ENCODE measurements at places on chromosomes 12 and 14. TPM values are rescaled to one million over a fixed set of nuclear protein-coding genes. Genes with fewer than 3 reads are reported as not detected.

- peak; percentile 23 for DNase-seq
Observed at GRCh38 chr12:2641207-2641606, 153.6 kb upstream of the FKBP4 start.

GRCh38 chr14:28407031-28407825 is 359.4 kb upstream of the FOXG1 start:
- no peak for DNase-seq

- DNase-seq = no peak
Observed at GRCh38 chr12:104280717-104281458, 22.7 kb upstream of the EID3 start.

GRCh38 chr14:70665448-70666360 is 24.0 kb downstream of the TTC9 start:
- DNase-seq = peak; percentile 36

DNA sequence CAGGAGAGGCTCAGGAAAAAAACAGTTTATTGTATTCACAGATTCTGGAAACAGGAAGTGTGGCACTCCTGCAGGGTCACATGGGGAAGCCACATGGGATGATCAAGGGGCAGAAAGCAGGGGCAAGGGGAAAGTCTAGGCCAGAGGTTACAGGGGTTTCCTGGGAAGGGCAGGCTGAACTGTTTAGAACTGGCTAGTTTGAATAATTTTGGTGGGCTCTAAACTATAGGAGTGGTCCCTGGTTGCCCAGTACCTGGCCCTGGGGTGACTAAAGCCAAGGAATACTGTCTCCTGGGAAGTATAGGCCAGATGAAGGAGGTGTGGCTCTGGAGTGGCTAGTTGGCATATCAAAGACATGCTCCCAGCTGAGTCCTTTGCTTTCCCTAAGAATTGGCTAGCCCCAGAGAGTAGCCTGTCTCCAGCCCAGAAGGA is 169.2 kb downstream of the SLC41A2 start:
- DNase-seq = no peak

GRCh38 chr14:88870777-88871176 is 46.3 kb downstream of the TTC8 start:
- no peak for DNase-seq

DNA sequence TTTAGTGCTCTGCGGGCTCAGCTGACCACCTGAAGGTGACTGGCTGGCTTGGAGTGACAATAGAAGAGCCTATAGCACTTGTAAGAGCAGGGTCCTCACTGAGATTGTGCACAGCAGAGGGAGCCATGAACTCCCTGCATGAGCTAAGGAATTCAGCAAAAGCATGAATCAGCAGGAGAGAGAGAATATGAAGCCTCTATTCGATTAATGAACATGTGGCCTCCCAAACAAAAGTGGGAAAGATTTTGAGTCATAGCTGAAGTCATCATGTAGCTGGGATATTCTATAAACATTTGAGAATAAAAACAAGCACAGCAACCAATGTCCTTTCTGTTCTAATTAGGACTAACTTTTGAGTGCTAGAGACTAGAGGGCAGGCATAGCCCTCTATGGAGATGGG is 626.6 kb downstream of the DIO2 start:
- no peak for DNase-seq

- DNase-seq = no peak
Observed at GRCh38 chr12:29024117-29024516, 125.0 kb upstream of the FAR2 start.

- DNase-seq = no peak
Observed at GRCh38 chr14:39102265-39102968, 618 bp downstream of the SEC23A start.

GRCh38 chr12:52212701-52213563 is 20.1 kb upstream of the KRT7 start:
- no peak for DNase-seq

DNA sequence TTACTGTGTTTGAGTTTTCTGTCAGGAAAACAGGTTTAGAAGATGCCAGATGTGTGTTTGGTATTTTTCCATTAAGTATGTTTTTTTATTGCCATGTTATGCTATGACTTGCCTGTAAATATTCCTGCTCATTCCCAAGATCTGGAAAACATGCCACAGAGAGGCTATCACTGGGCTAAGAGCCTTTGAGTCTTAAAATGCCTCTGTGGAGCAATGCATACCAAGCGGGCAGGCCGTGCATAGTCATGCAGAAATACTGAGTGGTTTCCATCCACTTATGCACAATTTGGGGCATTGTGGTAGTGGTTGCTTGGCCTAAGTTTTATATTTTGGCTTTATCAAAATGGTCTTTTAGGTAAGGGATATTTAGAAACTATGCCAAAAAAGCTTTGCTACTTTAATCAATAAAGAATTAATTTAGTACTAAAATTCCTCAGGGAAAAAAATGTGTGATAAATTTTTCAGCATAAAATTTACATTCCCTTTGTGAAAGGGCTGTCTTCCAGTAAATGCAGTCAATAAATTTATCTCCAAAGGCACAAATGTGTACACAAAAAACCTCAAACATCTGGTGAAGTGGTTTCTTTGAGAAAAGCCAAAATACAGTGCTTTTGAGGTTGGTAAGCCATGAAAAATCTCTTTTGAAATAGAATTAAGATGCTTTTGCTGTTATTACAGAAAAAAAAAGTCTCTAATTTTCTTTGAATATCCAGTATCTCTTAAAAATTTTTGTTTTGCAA is 341.3 kb upstream of the FBXO33 start:
- no peak for DNase-seq

- peak; percentile 90 for DNase-seq
Observed at GRCh38 chr12:11500188-11500860, 105.0 kb upstream of the PRB2 start.

GRCh38 chr14:71753126-71753830 is 179.0 kb upstream of the RGS6 start:
- DNase-seq = peak; percentile 81

DNA sequence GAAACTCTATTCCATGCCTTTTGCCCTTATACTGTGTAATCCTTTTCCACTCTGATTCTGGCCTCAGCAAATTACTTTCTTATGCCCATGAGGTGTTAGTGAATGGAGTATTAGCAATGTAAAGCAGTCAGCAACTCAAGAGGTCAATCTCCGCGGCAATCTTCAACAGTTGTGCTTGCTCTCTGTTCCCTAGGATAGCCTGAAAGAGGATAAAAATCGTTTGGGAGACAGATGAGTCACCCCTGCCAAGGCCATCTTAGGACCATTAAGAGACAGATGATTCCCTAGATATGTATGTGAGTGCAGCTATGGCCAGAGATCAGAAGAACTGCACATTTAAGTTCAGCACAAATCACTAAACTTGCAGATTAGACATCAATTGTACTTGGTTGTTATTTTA is 1145.8 kb downstream of the GALC start:
- no peak for DNase-seq

DNA sequence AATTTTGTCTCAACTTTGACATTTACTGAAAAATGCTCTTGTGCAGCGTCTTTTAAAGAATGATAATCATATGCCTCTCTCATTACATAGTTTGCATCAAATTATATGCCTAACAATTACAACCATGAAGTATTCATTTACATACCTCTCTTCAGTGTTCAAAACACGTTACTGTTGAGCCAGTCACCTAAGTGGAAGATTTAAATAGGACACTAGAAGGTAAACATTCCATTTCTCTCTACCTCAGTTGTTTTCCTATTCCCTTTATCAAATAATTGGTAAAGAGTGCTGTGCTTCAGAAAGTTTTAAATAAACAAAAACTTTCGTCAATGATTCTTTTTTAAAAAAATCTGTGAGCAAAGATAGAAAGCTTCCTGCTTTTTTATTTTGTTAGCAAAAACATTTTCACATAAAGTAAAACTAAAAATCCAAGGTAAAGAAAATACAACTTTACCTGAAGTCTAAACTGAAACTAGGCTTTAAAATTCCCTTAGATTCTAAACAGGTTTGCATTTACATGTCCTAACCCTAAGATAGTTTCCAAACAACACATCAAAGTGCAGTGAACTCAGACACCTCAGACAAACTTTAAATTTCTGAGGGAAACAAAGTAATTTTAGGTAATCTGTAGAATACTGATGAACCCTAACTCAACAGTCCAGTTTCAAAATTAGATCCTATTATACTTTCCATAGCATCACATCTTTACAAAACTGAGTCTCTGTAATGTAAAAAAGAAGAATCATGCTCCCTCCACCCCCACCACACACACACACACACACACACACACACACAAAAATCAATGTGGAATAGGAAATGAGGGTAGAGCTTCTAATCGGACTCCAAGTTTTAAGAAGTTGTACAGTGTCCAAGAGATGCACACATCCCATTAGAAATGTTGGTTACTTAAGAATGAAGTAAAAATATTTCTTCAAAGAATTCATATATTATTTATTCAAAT is 46.2 kb downstream of the PAWR start:
- no peak for DNase-seq

DNA sequence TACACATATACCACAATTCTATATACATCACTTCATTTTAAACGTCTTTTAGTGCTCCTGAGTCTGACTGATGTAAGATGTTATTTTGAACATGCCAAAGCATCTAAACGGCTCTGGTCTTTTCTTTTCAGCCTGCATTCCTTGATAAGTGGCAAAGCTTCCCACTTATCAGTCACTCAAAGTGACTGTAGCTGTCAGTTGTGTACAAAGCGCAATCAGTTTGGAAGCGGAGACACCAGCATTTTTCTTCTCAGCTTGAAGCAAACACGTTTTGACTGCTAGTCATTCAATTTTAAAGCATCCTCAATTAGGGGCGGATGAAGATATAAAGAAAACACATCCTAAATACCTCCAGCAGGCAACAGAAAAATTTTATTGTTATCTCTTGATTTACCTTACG is 226.8 kb downstream of the SOX5 start:
- no peak for DNase-seq

DNA sequence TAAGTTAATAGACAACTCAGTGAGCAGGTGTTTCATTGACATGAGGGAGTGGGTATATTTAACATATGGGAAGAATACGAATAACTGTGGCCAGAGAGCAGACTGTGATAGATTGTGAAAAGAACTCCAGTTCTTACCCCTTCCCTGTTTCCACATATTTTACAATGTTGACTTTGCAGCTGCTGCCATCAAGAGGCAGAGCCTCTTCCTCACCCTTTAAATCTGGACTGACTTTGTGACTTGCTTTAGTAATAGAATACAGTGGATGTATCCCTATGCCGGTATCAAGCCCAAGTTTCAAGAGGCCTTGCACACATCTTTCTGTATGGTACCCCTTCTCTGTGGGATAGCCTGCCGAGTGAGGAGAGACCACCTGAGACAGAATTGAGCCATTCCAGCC is 356.7 kb downstream of the ETNK1 start:
- DNase-seq = no peak

- DNase-seq = no peak
Observed at GRCh38 chr14:32941668-32942065, 3.0 kb downstream of the NPAS3 start.

- peak; percentile 38 for DNase-seq
Observed at GRCh38 chr14:90402016-90402415, 5.2 kb downstream of the CALM1 start.

- no peak for DNase-seq
Observed at GRCh38 chr14:80425686-80426085, 214.4 kb upstream of the DIO2 start.

GRCh38 chr12:131133994-131134393 is 180.3 kb downstream of the ADGRD1 start:
- no peak for DNase-seq

Gene CLEC2D
- 184 TPM for total RNA-seq

Gene KERA
- not detected for total RNA-seq

Gene MAP1LC3B2
- total RNA-seq = 1.5 TPM

Gene PROX2
- total RNA-seq = 0.41 TPM

Gene CFL2
- 4.5 TPM for total RNA-seq

Gene KCNH3
- total RNA-seq = 0.57 TPM

Gene TRIM9
- total RNA-seq = 1.1 TPM

Gene WNT5B
- not detected for total RNA-seq

Gene ATN1
- total RNA-seq = 20.1 TPM

Gene OVCH1
- total RNA-seq = not detected

Gene RHEBL1
- 15.2 TPM for total RNA-seq

Gene AICDA
- total RNA-seq = not detected

Gene TNFAIP2
- 0.12 TPM for total RNA-seq

Gene CMA1
- 2.1 TPM for total RNA-seq

Gene TCL1B
- total RNA-seq = not detected

Gene CFAP54
- 0.64 TPM for total RNA-seq
